ENCODE measurements at places on chromosomes 5 and 9.

DNA sequence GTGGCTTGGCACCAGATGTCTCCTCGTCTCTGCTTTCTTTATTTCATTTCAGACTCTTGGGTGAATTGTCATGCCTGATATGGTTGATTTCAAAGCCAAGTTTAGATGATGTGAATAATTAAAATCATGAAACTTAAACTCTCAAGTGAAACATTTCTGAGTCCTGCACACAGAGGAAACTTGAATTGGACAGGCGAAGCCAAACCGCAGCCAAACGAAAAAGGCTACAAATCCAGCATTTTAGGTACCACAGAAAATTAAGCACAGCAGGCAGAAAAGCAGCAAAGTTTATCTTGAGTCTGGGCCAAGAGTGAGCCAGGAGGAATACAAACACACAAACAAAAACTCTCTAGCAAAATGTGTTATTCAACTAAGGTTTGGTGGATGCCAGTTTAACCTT is 659.8 kb upstream of the KLF4 start:
- DNase-seq = no peak

DNA sequence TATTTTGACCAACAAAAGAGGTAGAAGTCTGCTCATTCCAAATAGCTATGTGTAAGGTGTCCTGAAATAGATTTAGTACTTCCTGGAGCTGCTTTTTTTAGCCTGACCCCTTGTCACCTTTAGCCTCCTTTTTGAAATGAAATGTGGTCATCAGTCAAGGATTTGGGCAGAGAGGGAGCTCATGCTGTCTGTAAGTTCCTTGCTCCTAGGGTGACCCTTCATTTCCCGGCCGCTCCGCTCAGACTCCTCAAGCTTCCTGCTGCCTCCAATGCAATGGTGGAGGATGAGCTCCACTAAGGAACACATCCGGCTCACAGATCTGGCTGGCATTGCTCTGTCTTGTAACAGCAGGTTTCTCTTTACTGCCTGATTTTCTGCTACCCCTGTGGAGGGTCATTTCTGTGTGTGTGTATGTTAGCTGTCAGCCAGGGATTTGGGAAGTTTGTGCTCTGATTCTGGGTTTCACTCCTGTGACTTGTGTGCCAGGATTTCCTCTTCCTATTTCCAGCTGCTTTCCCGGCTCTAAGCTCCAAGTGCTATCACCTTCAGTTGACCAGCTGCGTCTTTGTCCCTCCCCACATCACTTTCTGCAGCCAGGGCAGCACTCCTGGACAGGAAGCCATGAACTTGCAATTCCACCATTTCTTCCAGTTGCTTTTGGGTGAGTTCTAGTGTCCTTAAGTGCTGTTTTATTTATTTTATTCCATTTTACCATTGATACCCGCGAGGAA is 265.9 kb downstream of the ICE1 start:
- DNase-seq = no peak

DNA sequence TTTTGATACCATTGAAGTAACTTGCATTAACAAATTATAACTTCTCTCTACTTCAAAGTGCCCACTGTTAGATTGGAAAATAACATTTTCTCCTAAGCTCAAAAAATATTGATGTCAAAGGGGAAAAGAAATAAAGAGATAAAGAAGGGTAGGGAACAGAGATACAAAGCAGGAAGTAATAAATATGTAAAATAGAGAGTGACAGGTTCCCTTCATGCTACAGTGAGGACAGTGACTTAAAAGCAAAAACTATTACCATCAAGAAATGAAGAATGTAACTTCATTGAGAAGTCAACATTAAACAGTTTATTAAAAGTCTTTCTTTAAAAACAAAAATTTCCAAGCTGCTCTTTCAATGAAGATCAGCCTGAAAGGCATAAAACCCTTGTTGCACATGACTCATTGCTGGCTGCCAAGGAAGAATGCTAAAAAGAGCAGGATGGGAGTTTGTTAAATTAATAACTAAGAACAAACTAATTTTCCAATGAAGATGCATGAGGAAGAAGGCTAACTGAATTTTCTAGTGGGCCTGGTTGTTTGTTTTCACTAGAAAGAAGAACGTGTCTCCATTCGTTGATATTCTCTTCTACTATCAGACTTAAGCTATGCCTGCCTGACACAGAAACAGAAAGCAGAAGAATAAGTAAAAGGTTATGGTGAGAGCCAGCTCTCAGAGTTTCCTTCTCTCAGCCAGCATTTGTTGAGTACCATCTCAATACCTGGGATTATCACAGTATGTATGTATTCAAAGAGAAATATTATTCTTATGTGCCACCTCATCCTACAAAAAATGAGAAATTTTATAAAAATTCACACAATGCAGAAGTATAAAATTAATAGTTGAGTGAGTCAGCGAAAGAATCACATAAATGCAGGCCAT is 197.8 kb upstream of the NREP start:
- DNase-seq = no peak

DNA sequence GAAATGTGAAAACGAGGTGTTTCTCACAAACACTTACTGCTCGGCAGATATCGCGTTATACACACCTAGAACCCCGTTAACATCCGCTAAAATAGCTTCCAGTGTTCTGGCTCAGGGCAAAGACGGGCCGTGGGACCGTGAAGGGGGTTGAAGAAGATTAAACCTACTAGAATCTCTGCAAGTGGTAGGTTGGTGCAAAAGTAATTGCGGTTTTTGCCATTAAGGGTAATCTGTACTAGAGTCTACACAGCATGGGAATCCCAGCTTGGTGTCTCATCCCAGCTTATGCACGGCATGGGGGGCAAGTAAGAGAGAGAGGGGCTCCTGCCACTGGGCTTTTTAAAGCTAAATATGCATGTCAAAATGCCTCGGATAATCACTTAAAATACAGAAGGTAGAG is 43.9 kb downstream of the HRH2 start:
- no peak for DNase-seq

DNA sequence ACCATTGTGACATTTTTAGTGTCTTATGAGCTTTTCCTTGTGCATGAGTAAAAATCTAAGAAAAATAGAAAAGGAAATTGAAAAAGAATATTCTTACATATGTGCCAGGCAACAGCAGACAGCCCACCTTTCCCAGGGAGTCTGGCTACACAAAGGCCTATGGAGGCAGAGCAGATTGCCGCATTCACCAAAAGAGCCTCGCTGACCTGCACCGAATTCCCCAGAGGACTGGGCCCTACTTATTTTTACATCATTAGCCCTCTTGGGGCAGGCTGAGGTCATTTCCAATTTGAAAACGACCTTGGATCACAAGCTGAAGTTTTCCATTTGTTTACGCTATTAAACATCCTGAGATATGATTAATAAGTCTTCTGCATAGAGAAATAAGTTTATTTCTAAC is 66.2 kb upstream of the WDR41 start:
- no peak for DNase-seq

- peak; percentile 50 for DNase-seq
Measured at GRCh38 chr9:125558453-125559092, 148.4 kb downstream of the MAPKAP1 start.

GRCh38 chr5:52751137-52751536 is 36.6 kb upstream of the ITGA1 start:
- DNase-seq = no peak

- DNase-seq = no peak
Measured at GRCh38 chr5:123597018-123597417, 85.0 kb downstream of the CSNK1G3 start.

GRCh38 chr5:97888439-97888838 is 705.4 kb upstream of the RIOK2 start:
- DNase-seq = no peak

DNA sequence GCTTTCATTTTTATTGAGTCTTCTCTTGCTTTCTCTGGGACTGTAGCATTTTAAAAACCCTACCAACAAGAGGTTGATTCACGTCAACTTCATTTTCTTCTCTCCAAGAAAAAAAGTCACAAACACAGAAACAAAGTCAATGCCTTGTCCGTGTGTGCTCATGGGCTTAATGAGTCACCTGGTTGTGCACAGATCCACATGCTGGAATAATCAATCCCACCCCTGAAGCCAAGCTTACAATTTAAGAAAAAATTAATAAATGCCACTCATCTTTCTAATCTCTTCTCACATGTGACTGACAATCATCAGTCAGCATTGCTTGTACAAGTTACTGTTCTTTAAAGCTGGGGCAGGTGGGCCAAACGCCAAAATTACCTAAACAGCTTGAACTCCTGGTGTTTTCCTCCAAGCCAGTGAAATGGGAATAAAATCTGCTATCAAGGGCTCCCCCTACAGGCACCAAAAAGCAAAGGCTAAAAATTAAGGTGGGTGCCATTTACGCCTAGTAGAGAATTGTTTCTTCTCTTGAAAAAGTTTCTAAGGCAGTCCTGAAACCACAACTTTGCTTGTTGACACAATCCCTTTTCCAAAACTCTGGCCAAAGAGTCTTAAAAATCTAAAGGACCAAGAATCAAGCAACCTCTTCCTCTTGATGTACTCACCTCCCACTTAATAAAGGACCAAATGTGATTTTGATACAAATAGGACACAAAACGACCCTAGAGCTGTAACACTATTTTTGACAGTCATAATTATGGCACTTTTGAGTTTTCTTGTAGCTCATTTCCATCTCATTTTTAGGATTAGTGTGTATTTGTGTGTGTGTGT is 21.3 kb downstream of the TRMO start:
- DNase-seq = no peak

GRCh38 chr5:124663101-124663506 is 83.3 kb downstream of the ZNF608 start:
- DNase-seq = no peak

- no peak for DNase-seq
Measured at GRCh38 chr9:133359399-133360175, 3.2 kb downstream of the SURF2 start.

GRCh38 chr9:114124138-114124537 is 25.0 kb upstream of the KIF12 start:
- no peak for DNase-seq

GRCh38 chr9:73133921-73134407 is 17.7 kb upstream of the ANXA1 start:
- DNase-seq = no peak

GRCh38 chr9:90802386-90802985 is 867 bp downstream of the SYK start:
- DNase-seq = no peak

DNA sequence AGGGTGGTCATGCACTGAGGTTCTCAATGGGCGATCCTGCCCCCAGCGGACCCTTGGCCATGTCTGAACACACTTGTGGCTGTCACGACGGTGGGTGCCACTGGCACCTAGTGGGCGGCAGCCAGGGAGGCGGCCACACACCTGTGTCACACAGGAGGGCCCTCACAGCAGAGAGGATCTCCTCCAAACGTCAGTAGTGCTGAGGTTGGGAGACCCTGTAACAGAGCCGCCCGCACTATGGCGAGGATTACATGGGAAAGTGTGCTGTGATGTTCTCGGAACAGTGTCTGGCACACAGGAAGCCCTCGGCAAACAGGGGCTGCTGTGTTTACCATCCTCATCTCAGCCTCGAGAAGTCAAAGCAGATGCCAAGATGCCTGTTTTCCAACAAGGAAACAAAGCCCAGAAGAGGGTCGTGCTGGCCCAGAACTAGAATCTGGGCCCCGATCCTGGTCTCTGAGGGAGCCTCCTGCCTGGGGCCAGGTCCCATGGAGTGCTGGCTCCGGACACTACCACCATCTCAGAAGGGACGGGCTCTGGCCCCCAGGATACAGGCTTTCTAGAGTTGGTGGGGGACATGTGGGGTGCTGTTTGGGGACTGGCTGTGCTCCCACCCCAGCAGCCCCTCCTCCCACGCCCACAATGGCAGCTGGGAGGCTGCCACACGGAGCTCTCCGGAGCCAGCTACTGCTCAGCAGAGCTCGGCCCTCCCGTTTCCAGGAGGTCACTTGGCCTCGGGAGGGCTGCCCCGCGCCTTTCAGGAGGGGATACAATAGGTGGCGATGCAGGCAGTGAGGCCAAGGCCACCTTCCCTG is 48.2 kb downstream of the DBH start:
- DNase-seq = no peak

GRCh38 chr9:34443533-34443932 is 14.8 kb downstream of the FAM219A start:
- DNase-seq = no peak

GRCh38 chr9:16726029-16726428 is 144.4 kb downstream of the BNC2 start:
- DNase-seq = no peak

DNA sequence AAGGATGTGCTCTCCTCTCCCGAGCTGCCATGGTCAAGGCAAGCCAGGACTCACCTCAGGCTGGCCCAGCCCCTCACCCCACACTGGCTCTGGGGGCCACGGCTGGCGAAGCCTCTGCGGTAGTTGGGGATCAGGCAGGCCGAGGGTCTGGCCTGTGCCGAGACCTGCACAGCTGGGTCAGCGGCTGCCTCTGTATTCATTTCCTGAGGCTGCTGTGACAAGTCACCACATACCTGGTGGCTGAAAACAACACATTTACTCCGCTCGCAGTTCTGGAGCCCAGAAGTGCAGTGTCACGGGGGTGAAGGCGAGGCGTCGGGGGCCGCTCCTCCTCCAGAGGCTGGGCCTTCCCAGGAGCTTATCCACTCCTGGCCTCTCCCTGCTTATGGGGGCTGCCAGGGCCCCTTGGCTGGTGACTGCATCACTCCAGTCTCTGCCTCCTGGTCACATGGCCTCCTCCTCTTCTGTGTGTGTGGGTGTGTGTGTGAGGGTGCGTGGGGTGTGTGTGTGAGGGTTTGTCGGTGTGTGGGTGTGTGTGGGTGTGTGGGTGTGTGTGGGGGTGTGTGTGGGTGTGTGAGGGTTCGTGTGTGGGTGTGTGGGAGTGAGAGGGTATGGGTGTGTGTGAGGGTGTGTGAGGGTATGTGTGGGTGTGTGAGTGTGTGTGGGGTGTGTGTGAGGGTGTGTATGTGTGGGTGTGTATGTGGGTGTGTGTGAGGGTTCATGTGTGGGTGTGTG is 3.2 kb upstream of the SCGB3A1 start:
- DNase-seq = no peak

- DNase-seq = peak; percentile 14
Measured at GRCh38 chr9:27817747-27818146, 244.5 kb upstream of the C9orf72 start.

DNA sequence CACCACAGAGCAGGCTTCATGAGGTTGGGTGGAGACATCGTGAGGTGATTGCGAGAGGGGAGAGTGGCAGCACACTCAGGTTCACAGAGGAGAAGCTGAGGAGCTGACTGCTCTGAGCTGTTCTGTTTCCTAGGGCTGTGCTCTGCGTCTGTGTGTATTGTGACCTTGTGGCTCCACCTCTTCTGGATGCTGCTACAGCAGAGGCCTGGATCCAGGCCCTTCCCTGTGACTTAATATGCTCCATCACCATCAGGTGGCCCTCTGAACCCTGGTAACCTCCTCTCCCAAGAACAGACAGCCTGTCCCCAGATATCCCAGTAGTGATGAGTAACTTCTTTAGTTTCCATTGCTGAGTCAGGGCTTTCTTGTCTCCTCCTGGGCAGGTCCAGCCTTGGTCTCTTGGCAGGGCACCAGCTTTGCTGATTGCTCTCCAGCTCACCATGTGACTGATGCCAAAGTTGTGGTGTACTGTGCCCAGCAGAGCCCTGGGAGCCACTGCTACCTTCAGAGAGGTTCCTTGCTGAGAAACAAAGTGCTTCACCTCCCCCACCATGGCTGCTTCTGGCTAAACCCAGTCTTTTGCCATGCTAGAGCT is 212.8 kb upstream of the CHD1 start:
- DNase-seq = no peak

- DNase-seq = no peak
Measured at GRCh38 chr5:139763930-139764791, 31.4 kb upstream of the PSD2 start.

- no peak for DNase-seq
Measured at GRCh38 chr5:112649882-112650281, 87.8 kb upstream of the APC start.

Measured in NCI-H187 (cell line).